ENCODE measurements at places on chromosomes 11 and 22.
A peak's percentile ranks its signal among the peaks of the same experiment; 100 is the strongest.

DNA sequence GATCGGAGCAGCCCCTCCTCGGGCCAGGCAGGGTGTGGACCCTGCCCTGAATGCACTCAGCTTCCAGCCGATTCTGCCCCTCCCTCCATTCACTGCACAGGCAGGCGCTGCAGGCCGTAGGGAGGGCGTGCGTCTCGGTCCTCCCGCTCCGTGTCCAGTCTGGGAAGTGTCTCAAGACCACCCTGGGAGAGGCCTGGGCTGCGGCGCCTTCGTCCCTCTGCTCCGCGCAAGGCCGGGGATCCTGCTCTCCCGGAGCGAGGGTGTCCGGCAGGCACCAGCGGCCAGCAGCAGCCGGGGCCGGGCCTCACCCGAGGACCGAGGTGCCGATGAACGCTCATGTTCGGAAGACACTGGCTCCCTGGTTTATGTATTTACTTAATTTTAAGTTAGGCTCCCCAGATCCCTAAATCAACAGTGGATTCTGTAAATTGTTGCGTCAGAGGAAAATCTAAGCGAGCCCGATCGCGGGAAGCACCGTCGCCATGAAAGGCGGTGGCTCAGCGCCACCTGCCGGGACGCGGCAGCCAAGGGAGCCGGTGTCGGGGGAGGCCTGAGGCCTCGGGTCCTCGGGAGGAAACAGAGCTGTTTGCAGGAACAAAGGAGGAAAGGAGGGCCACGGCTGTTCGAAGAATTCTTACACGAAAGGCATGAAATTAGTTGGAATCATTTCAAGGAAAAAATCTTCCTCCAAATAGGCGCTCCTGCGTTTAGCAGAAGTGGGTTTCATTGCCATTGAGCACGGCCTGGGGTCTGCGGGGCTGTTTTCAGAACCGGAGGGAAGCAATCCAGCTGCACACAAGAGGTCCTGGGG lies 195.3 kb downstream of the BRD1 start:
- DNase-seq = no peak

DNA sequence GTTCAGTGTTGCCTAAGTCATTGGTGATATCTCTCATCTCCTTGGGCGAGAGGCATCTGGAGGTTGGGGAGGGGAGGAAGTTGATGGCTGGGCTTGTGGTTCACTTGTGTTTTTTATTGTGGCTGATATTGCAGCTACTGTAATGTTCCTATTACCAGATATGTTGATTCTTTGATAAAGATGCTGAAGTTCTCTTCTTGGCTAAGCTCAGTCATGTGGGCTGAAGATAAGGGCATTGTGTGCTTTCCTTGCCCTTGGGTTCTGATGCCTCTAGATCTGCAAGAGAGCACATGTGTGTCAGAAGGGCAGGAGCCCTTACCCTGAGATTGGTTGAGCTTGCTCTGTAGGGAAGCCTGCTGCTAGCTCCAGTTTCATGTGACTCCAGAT lies 12.0 kb downstream of the STX3 start:
- peak; percentile 35 for DNase-seq

GRCh38 chr22:49112661-49113626 lies 714.7 kb downstream of the BRD1 start:
- DNase-seq = no peak

DNA sequence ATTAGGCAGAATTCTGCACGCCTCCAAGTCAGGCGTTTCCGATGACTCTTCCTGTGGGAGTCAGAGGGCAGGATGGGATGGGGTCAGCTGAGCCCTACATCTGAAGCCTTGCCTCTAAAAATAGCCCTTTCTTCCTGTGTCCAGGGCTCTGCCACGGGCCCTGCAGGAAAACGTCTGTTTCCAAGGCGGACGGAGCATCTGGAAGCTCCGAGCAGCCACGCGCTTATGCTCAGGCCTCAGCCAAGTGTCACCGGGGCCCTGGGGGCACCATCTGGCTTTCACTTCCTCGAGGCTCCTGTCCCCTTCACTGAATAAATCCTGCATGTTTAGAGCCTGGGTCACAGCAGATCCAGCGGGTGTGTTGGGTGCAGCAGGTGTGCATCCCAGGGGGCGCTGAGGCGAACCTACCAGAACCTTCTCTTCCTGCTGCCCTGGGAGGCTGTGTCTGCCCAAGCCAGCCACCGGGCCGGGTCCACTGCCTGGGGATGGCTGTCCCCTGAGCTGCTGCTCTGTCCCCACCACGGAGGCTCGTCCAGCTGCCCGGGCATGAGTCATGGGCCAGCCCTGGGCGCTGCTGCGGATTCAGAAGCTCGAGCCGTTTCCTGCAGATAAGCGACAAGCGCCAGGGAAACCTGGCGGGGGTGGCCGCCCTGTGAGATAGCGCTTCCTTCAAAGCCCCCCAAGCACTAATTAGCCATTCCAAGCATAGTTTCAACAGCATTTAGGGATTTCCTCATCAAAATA lies 32.0 kb upstream of the LINC01488 start:
- no peak for DNase-seq

DNA sequence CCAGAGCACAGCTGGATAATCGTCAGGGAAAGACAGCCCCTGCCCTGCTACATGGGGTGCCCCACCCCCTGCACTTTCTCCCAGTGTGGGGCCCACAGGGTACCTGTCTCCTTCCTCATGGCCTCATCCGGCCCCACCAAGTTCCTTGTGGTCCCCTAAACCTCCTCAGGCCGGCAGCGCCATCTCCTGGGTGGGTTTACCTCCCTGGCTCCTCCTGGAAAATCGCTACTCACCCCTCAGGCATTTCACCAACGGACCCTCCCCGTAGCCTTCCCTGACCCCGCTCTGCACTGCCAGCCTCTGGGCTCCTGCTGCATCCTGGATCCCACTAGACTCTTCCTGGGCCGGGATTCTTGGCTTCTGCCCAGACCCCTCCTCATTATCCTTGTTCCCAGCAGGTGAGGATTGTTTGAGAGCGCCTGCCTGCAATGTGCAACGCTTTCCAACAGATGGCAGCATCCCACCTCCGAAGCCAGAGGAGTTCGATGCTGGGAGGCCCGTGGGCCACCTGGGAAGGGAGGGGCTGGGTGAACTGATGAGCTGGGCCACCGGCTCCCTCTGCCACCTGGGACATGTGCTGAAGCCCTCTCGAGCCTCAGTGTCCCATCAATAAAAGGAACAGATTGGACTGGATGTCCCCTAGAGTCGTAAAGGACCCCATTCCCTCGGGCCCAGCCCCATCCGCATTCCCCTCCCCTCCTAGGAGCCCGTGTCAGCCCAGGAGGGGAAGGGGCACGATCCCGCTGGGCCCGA lies 44.2 kb upstream of the TTLL12 start:
- DNase-seq = peak; percentile 55

- no peak for DNase-seq
Measured at GRCh38 chr11:57896361-57897145, 127.1 kb upstream of the OR9Q1 start.

- no peak for DNase-seq
Measured at GRCh38 chr11:44361813-44362212, 51.9 kb upstream of the ALX4 start.

DNA sequence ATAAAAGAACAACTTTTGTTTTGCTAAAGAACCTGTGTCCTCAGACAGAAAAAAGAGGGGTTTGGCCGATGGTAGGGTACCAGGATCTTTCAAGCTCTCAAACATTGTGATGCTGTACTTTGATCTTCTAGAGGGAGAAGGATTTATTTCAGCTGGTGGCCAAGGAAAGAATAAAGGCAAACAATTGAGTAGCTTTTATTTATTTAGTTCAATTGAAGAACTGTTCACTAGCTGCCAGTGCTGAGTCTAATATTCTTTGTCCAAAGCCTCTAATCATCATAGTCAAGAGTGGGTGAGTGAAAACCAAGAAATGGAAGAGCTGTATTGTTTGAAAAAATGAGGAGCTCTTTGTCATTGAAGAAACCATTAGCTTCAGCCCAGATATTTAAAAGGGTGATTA lies 138.4 kb downstream of the FAT3 start:
- no peak for DNase-seq

DNA sequence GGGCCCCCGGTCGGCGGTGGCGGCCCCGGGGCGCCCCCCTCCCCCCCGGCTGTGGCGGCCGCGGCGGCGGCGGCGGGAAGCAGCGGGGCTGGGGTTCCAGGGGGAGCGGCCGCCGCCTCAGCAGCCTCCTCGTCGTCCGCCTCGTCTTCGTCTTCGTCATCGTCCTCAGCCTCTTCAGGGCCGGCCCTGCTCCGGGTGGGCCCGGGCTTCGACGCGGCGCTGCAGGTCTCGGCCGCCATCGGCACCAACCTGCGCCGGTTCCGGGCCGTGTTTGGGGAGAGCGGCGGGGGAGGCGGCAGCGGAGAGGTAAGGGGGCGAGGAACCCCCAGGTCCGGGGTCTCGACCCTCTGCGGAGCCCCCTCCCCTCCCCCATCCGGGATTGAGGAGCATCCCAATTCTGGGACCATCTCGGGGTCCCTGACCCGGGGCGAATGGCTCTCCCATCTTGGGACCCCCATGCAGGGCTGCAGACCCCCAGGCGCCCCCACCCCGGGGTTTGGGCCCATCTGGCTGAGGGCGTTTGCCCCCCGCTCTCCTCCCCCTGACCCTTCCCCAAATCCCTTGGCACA lies 431 bp downstream of the KMT2A start:
- peak; percentile 38 for DNase-seq

GRCh38 chr11:23280088-23280487 lies 419.8 kb upstream of the CCDC179 start:
- DNase-seq = no peak

GRCh38 chr22:30541961-30542810 lies 4.4 kb downstream of the SEC14L6 start:
- no peak for DNase-seq

DNA sequence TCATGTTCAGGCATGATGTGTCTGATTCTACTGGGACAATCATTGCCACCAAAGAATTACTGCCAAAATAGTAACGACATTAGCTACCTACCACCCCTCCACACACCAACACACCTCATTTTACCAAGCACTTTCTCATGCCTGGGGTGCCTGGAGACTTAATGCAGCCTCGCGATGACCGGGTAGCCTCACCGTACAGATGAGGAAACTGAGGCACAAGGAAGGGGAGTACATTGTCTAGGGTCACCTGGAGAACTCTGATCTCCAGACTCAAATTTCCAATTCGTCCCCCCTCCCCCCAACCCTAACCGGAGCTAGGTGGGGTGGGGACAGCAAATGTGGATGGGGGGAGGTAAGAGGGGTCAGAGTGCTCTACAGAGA lies 2.7 kb upstream of the RTN4RL2 start:
- DNase-seq = no peak

DNA sequence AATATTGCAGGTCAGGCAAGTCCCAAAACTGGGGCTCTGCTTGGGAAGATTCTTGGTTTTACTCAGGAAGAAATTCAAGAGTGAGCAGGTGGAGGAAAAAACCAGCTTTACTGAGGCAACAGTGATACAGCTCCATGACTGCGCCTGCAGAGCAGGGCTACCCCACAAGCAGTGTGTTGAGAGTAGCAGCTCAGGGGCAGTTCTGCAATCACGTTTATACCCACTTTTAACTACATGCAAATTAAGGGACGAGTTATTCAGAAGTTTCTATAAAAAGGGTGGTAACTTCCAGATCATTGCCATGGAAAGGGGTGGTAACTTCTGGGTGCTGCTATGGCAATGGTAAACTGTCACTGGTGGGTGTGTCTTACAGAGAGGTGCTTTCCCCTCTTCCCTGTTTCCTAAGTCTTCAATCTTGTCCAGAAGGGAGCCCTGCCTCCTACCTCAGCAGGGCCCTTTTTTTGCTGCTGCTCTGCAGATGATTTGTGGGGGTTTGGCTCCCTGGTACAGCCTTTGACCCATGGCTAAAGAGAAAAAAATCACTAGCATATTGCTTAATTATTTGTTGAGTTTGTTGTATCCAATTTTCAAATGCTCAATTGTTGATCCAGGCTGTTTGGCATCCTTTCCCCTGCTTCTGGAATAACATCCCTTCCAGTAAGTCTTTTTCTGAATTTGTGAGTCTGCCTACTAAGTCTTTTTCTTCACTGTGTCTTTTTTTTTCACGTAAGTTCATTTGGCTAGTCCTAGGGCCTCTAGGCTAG lies 30.0 kb upstream of the ME3 start:
- no peak for DNase-seq

DNA sequence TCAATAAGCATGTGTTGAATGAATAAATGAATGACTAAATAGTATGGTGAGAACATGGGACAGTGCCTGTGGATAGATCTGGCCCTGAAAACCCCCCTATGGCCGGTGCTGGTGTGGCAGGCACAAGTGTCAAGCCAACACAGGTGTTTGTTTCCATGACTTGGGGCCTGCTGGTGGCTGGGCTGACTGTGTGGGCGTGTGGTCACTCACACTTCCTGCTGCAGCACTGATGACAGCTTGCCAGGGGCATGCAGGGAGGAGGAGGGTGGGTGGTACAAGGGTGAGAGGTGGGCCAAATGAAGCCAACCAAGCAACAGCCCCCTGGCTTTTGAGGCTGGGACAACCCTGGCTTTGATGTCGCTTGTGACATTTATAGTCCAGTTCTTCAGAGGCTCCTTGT lies 30.3 kb upstream of the ABCC8 start:
- DNase-seq = no peak

GRCh38 chr11:114258696-114259095 lies 37.5 kb upstream of the NNMT start:
- no peak for DNase-seq

DNA sequence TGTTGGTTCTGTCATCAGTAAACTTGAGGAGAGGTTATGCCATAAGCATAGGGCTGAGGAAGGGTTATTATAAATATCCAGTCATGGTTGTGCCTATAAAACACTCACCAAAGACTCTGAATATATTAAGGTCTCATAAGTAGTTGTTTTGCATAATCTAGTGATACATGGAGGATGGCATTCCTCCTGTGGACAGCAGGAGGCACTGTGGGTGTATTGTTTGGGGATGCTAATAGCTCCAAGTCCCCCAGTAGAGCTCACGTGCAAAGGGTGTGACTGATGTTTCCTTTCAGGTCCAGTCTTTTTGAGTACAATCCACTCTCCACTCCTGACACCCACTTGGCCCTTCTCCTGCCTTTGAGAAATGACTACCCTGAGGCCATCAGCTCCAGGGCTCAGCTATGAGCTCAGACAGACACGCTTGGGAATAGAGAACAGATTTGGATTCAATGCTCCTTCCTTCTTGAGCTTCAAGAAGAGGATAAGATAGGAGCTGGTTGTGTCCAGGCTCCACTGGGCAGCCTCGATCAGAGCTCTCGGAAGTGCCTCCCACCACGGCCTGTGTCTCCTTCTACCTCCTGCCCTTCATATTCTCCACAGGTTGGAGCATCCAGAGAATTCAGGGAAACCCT lies 85.2 kb upstream of the IGLL5 start:
- peak; percentile 49 for DNase-seq

DNA sequence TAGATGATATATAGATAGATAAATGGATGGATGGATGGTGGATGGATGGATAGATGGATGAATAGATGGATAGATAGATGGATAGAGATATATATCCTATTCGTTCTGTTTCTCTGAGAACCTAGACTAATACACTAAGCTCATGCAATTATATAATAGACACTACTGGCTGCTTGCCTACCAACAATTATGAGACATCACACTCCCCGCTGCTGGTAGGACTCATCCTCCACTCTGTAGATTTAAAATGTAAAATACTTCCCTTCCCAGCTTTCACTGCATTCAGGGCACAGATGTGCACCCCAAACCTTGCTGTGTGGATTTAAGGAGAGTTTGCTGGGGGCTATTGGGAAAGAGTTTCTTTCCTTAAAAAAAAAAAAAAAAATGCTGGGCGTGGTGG lies 28.3 kb upstream of the RCN1 start:
- no peak for DNase-seq

GRCh38 chr22:43823353-43823908 lies 11.3 kb upstream of the EFCAB6 start:
- no peak for DNase-seq

- no peak for DNase-seq
Measured at GRCh38 chr11:76243193-76243956, 37.1 kb upstream of the WNT11 start.

GRCh38 chr11:119258180-119258579 lies 52.0 kb downstream of the CBL start:
- DNase-seq = peak; percentile 34

- no peak for DNase-seq
Measured at GRCh38 chr11:10846660-10847059, 11.2 kb downstream of the ZBED5 start.
